ENCODE measurements at places on chromosomes 1 and 21.

DNA sequence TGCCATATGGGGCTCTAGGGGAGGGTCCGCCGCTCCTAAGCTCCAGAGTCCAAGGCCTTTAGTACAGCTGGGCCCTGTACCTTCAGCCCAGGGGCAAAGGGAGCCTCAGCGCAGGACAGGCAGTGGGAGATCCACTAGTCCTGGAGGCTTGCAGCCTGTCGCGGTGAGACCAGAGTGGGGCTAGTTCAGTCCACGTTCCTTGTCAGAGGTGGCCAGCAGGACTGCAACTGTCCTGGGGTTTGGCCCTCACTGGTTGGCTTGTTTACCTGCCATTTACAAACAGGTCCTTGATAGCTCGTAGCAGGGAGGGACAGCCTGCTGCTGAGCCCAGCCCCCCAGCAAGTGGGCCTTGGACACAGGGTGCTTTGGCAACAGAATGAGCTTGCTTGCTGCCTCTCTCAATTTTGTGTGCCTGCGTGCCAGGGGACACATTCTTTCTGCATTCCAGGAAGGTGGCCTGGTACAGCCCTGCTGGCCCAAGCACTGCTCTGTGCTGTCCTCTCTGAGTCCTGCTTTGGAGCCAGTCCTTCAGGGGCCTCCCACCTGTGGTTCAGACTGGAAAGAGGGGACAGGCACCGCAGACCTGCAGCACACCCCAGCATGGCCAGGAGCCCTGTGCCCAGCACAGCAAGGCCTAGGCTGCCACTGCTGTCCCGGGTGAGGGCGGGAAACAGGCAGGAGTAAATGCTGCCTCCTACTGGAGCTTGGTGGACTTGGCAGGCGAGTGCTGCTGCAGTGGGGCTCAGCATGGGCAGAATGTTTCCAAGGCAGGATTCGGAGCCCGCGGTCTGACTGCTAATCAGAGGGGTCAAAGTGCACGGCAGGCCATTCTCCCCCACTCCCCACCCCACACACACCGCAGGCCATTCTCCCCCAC, 15.2 kb downstream of the H6PD start:
- DNase-seq: peak; percentile 17

DNA sequence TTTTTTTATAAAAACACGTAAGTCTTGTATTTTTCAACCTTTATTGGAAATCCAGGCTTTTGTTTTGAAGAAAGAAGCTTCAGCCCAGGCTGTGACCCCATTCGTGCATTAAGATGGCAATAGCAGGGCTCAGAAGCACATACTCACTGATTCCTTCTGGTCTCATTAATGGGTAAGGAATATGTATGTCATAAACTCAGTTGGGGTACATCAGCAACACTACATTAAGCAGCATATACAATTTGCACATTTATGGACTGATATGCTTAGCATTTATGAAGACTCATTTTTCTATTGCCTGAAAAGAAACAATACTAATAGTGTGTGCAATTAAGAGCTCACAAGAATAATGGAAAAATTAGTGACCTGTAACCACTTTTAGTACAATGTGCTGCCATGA, 945.4 kb upstream of the PRMT6 start:
- no peak for DNase-seq

- DNase-seq: no peak
These were observed 7.8 kb downstream of the STMN1 start for GRCh38 chr1:25898223-25899015.

- no peak for DNase-seq
These were observed 73.0 kb upstream of the TMPRSS2 start for GRCh38 chr21:41580758-41581554.

DNA sequence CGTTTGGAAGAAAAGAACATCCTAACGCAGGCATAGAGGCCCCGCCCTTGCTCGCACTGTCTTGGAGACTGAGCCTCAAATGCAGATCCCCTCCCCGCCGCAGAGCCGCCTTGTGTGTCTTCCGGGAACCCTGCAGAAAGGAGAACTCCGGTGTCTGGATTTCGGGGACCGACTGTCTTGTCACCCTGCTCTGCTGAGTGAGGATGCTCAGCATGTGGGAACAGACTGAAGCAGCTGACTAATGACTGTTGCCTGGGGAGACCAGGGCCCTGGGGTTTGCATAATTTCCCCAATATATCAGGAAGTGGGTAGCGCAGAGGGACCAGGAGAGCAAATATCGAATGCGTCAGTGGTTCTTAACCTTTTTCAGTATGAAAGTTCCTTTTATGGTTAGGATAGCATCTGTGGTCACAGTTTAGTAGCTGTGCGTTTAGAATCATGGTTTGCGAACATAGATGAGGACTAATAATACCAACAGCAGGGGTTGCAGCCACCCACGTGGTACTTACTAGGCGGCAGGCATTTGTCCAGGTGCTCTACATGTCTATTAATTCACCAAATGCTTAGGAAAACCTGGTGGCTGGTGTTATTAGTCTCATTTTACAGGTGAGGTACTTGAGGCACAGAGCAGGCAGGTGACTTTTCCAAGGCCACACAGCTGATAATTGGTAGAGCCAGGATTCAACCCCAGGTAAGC, 14.3 kb downstream of the GPR137B start:
- DNase-seq: no peak

DNA sequence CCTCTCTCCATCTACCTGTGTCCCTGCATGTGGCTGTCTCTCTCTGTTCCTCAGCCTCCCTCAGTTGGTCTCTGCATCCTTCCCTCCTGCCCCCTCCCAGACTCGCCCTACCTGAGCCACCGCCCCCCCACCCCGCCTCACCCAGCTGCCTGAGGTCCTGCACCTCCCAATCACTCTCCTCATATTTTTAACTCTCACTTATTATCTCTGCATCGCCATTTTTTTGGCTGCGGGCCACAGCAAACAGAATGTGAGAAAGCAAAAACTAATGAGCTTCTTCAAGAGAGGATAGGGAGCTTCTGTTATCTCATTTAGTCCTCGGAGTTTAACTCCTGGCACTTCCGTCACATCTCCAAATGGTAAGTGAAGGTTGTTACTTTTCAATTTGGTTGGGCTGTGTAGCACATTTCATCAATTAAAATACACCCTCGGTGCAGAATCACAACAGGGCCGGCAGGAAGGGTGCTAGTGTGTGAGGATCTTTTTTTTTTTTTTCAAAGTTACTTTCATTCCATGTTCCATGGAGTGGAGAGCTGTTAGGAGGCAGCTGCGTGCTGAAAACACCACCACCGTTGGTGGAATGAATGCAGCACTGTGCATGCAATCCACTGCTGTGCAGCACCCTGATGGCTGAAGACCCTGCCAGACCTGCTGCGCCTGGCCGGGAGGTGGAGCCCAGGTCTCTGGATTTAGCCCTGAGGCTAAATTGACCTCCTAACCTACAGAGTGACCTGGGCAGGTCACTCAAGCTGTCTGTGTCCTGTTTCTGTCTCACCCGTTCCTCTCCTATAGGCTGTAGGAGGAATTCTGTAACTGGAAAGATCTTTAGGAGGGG, 157.2 kb upstream of the NFIA start:
- no peak for DNase-seq

DNA sequence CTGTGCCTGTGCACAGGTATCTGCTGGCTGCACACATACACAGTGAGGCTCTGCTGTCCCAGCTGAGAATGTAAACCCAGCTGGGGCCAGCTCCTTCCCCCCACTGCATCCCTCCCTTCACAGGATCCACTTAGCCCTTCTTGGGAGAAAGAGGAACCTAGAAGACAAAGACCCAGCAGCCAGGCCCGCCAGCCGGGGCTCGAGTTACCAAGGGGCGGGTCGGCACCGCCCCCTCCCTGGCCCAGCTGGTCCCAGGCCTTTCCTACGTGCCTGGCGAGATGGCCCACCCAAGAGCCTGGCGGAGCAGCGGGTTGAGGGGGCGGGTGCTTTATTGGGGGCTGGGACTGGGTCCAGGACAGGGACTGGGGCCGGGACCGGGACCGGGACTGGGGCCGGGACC, 2.1 kb downstream of the SH3BGRL3 start:
- peak; percentile 68 for DNase-seq

DNA sequence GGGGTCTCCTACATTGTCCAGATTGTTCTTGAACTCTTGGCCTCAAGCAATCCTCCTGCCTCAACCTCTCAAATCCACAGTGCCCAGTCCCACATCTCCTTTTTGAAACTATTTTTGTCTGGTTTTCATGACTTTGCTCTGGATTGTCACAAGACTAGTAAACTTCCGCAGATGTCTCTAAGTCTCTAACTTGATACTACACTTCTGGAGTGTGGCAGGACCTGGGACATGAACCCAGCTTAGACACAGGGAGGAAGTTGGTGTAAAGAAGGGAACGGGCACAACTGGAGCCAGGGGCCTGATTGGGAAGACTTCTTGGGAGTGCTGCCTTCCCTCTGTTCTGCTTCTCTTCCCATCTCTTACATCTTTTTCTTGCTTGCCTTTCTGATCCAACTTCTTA, 16.2 kb upstream of the DISC1 start:
- no peak for DNase-seq

DNA sequence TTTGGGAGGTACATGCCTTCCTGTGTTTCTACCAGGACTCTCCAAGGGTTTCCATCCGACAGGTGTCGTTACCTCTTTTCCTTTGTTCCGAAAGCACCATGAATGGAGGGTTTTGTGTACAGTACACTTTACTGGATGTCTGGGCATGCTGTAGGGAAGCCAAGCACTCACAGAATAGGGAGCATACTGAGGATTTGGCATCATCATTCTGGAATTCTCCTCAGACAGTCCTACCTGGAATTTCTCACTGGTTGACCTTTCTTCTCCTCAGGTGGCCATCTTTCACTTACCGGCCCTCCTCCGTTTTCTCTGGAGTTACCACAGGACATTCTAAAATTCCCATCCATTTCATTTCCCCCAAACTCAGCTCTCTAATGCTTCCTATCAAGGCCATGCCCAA, 5.9 kb upstream of the MPL start:
- DNase-seq: no peak

DNA sequence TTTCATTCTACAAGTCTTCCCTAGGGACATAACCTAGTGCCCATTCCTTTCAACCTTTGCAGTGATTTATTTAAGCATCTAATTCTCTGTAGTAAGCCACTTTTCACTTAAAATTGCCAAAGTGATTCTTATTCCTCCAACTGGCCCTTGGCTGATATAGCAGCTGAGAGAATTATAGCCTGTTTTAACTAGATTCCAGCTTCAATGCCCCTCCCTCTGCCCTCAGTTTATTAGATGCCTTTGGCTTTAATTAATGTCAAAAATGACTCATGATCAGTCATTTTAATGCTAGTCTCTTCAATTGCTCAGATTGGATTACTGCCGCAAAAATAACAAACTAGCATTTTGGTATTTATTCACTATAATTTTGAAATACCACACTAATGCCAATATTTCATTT, 145.4 kb upstream of the KCTD3 start:
- DNase-seq: peak; percentile 45

GRCh38 chr1:117843791-117844190, 85.6 kb downstream of the GDAP2 start:
- no peak for DNase-seq

- DNase-seq: no peak
These were observed 20.5 kb downstream of the ELAVL4 start for GRCh38 chr1:50129201-50129600.

- no peak for DNase-seq
These were observed 69.8 kb upstream of the ATP5PO start for GRCh38 chr21:33985117-33986050.

GRCh38 chr1:25369241-25369640, 31.1 kb downstream of the TMEM50A start:
- DNase-seq: no peak

- DNase-seq: peak; percentile 100
These were observed 23.2 kb downstream of the NUAK2 start for GRCh38 chr1:205298191-205298994.

- DNase-seq: no peak
These were observed 248.6 kb downstream of the OLFM3 start for GRCh38 chr1:101748077-101748476.

- peak; percentile 47 for DNase-seq
These were observed 29.2 kb downstream of the MAPKAPK2 start for GRCh38 chr1:206713910-206714312.

DNA sequence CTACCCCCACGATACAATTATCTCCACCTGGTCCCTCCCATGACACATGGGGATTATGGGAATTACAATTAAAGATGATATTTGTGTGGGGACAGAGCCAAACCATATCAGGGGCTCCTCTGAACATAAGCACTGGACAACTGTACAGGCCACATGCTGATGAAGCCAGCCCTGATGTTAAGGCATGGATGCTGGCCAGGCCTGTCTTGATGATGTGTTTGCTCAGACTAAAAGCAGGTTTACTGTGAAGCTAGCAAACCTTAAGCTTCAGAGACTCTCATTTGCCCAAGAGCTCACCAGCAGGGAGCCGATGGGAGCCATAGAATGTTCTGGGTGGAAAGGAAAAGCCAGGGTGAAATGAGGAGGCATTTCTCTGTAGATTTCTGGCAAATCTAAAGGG, 135.3 kb upstream of the KCNK1 start:
- DNase-seq: no peak

DNA sequence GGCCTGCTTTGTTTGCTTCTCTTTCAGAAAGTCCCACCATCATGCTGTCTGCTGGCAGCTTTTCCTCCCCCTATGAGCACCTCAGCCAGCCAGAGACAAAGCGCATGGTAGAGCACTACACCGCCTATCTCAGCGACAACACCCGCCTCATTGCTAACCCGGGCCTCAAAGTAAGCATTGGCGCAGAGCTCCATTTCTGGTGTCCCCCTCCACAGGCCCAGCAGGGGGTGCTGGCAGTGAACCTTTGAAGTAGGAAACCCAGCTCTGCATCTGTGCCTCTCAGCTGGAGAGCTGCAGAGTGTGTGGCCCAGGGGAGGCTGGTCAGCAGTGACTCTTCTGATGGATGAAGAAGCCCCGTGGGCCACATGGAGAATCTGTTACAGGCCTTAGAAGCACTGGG, 81.2 kb upstream of the RAVER2 start:
- peak; percentile 10 for DNase-seq
